ENCODE measurements at places on chromosomes 1 and 21. TPM values are rescaled to one million over a fixed set of nuclear protein-coding genes. Genes with fewer than 3 reads are reported as not detected.

LEFTY1 gene
- 0.20 TPM for total RNA-seq

GRCh38 chr1:32332290-32333079 is 3.5 kb downstream of the MARCKSL1 start:
- DNase-seq: no peak

RAD54L gene
- 67.0 TPM for total RNA-seq

KCNN3 gene
- total RNA-seq: 0.04 TPM

DNA sequence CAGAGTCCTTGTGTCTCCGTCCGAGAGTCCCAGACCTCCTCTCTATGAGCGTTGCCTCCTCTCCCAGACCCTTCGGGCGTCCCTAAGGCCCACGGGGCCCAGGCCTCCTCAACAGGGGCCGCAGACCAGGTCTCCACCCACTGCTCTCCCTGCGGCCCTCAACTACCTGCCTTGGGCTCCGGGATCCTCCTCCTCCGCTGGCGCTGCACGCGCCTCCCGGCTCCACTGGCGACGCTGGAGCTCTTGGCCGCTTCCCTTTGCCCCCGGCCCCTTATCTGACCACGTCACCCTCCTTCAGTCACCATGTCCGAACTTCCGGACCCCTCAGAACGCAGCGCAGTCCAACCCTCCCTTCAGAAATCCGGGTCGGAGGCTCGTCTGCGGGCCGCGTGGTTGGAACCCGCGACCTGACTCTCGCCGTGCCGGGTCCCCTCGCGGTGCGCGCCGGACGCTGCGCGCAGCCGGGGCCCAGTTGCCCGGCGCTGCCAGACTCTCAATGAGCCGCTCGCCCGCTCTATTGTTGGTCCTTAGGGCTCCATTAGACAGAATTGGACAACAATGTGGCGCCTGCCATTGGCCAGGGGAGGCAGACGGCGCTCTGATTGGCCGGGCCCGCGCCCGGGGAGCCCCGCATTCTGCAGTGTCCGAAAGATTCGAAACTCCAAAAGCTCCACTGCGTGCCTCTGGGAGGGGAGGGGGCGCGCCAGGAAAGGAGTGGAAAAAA is at the start of gene DMRTA2:
DMRTA2 (minus strand) TSS at position 498 of the 724 bp plus-strand sequence. CDS start 1,907 bp downstream, outside the sequence.
- DNase-seq: no peak

GRCh38 chr1:118304722-118305359 is 119.8 kb upstream of the SPAG17 start:
- DNase-seq: no peak

DNA sequence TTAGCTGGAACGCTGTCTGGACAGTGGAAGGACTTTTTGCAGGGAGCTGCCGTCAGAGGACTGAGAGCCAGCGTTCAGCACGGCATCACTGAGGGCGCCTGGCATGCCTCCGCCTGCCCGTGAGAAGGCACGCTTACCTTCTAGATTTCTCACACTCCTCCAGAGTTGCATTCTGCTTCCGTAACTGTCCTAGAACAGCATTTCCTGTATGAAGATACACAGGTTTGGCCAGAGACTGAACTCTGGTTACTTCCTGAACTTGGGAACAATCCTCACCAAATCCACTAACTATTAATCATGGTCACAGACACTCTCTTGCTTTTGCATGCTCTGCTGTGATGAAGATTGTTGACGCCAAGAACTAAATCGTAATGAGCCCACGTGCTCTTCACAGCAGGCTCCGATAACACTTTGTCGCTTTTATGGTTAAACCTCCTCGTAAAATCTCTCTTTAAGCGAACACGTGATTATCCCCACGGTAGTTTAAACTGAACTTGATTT is 93.5 kb downstream of the KIF26B start:
- DNase-seq: no peak

DNA sequence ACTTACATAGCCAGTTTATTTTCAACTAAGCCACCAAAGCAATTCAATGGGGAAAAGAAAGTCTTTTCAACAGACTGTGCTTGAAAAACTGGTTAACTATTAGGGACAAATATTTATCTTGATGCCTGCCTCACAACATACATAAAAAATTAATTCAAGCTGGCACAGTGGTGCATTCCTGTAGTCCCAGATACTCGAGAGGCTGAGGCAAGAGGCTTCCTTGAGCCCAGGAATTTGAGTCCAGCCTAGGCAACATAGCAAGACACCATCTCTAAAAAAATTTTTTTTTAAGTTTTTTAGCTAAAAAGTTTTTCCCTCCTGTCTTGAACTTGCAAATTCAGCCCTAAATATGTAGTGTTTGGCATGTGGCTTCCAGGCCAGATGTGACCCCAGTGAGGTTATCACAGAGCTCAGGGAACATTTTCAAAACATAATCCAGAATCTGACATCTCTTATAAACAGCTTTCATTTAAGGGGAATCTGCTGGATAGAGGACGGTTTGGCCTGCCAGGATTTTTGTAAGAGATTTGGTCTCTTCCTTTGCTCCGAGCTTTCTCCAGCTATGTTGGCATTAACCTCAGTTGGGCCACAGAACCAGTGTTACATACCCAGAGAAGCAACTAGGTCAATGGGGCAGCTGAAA is 46.4 kb downstream of the COL6A1 start:
- DNase-seq: no peak

TAL1 gene
- total RNA-seq: 81.3 TPM

PRR9 gene
- 0.20 TPM for total RNA-seq

DNA sequence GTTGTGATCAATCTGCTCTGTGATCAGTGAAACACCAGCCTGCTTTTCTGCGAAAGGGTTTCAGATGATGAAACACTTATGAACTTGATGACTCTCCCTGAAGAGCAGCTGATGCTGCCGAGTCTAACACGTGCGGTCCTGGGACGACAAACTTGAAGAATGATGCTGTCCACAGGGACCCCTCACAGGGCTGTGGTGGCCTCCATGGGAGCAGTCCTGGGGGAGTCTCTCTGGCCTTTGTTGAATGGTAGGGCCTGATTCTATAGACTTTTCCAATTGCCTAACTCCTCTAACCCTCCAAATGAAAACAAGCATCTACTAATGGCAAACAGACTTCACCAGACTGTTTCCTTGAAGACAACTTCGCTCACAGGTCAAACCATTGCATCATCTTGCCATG is at the start of gene OR2T10:
OR2T10 (minus strand) TSS at position 112 of the 400 bp plus-strand sequence. CDS start 3,932 bp downstream, outside the sequence.
- DNase-seq: no peak

GNG4 gene
- total RNA-seq: 0.11 TPM

DNA sequence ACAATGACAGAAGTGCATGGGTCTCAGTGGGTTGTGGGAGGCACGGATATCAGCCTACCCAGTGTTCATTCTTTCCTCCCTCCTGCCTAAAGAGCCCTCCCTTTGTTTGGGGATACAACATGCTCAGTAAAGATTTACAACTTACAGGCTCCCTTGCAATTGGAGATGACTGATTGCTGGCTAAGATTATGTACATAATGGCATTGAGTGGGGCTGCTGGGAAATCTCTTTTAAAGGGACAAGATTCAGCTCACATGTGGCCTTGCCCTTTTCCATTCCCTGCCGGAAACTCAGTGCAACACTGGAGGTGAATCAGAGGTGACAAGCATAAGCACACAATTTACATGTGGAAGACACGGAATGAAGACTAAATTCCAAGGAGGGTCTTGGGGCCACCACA is 83.7 kb upstream of the CHRM3 start:
- no peak for DNase-seq

Data from K562 (cell line).